ENCODE measurements at places on chromosomes 12 and 14.

- DNase-seq = no peak
Observed at GRCh38 chr14:24092110-24092504, 2.0 kb upstream of the PCK2 start.

DNA sequence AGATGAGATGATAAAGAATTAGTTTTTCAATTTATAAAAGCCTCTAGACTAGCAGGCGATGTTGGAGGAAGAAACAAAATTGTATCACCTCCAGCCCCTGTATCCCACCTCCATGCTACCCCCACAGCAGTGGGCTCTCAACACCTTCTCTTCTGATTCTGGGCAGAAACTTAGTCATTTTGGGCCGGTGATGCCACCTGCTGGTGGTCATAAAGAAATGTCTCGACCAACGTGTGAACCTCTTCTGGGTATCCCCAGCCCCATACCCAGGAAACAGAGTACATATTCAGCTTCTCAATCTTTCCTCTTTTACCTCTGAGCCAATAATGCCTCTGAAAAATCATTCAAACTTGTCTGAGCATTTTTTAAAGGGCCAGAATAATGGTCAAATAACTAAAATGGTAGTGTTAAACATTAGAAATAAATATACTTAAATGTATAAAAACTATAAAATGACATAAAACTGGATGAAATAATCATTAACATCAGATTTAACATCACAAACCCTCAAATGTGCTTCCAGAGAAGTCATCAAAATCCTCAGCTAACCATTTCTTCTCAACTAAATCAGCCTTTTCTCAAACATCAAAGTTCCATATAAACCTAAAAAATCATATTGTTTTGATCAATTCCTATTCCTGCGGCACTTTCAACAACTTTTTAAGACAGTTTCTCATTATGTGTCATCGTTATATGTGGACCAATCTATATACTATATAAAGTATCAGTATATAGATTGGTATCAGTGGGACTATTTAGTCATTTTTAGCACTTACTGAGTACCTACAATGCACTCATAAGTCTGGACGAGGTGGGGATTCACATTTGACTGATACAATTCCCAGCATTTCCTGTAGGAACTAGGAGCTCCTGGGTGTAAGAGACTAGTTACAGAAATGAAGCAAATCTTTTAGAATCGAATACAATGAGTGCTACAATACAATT, 69.4 kb downstream of the ATXN2 start:
- no peak for DNase-seq

DNA sequence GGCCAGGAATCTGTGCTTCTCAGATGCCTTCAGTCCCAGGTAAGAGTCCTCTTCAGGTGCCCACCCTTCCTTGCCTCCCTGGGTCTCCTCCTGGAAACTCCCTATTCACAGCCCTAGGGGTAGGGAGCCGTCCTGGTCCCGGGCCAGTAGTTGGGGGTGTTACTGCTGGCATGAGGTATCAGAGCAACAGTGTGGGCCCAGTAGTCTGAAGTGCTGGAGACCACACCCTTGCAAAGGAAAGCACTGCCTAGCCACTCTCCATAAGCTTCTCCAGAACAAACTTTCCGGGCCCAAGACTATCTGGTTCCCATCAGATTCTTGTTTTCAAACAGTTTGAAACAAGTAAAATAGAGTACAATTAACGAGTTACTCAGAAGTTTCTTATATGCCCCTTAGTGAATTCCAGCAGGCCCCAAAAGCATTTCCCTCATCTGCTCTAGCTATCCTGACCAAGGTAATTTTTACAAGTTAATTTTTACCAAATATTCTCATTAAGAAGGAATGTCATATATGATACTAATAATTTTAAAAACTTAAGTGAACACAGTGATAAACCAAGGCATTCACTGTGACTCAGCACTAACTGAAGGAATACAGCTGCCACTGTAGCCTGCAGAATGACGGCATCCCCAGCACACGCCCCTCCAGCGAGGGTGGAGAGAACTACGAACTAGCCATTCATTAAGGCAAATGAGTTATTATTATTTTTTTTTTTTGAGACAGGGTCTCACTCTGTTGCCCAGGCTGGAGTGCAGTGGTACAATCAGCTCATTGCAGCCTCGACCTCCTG, 49.4 kb downstream of the MOK start:
- no peak for DNase-seq

DNA sequence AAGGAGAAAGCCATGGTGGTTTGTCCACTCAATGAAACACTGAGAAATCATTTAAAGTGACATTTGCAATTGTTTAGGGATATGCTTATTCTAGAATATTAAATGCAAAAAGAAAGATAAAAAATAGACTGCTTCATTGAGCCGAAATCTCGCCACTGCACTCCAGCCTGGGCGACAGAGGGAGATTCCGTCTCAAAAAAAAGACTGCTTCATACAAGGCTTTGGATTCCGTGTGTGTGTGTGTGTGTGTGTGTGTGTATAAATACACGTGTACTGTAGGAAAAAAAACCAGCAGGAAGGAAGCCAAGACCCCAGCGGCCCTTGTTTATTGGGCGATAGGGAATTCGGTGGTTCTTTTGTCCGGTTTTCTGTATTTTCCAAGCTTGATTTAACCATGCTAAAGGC, 3.2 kb upstream of the ZNF839 start:
- no peak for DNase-seq

DNA sequence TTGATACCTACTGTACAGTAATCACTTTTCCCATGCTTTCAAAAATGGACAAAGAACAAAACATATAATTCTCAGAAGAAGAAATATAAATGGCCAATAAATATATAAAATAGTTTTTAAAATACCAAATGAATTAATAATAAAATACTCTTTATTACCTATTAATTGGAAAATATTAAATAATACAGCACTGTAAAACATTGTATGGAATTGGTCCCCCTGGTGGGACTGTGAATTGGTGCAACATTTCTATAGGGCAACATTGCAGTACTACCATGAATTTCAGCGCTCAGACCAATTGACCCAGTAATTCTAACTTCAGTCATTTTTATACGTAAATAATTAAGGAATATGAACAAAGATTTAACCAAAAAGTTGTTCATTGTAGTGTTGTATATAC, 162.6 kb downstream of the PELI2 start:
- no peak for DNase-seq

GRCh38 chr14:104973135-104973384, 5.1 kb downstream of the AHNAK2 start:
- no peak for DNase-seq

GRCh38 chr14:71212683-71213107, 305.4 kb downstream of the PCNX1 start:
- DNase-seq = no peak

Data from DMS153 (cell line).